ENCODE measurements at places on chromosomes 12 and 14.

GRCh38 chr12:12520273-12520672 is 42.4 kb downstream of the DUSP16 start:
- no peak for DNase-seq

- no peak for DNase-seq
Observed at GRCh38 chr12:110993434-110993833, 73.1 kb upstream of the MYL2 start.

GRCh38 chr12:132036063-132036683 is 86.4 kb downstream of the EP400 start:
- DNase-seq, result no peak

GRCh38 chr12:43848786-43849185 is 12.9 kb downstream of the TMEM117 start:
- DNase-seq, result no peak

DNA sequence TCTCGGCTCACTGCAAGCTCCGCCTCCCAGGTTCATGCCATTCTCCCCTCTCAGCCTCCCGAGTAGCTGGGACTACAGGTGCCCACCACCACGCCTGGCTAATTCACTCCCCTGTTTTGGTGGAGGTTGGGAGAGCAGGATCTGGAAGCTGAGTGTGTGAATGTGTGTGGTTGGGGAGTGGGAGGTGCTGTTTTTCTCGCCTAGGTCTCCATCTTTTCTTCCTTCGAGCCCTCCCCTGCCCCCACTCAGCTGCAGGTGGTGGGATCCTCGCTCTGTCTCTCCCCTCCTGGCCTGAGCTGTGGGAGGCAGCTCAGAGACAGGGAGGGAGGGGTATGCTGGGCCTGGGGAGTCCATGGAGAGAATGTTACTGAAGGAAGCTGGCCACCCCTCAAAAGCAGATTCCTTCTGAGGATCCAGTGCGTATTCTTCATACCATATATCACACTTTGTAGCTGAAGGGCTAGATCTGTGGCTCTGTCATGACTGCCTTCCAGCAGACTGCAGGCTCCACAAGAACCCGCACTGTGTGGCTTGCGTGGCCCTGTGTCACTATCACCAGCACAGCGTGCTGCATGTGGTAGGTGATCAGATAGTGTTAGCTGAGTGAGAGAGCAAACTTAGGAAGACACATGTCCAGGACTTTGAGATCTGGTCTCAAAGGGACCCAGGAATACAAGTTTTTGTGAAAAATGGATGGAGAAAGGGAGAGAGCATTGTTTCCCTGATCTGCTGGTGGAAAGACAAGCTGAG is 2.8 kb downstream of the KRT83 start:
- DNase-seq, result no peak

GRCh38 chr12:92369056-92369455 is 223.4 kb upstream of the BTG1 start:
- no peak for DNase-seq

- DNase-seq, result no peak
Observed at GRCh38 chr14:94615254-94615653, 3.1 kb downstream of the SERPINA3 start.

DNA sequence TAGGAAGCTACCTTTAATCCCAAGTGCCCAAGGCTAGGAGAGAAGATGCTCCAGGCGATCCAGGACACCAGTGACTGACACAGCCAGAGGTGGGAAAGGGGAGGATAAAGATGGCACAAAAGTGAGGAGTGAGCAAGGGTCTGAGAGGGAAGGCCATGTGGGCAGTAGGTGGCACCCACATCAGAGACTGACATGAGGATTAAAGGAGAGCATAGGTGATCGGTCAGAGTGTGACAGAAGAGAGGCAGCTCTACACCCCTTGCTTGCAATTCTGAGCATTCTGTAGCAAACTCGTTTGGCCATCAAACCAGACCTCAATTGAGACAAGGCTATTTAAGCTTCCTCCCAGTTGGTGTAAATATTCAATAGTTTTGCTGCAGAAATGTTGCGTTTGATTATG is 724 bp upstream of the CD27 start:
- no peak for DNase-seq

GRCh38 chr12:71954861-71955260 is 16.2 kb downstream of the TPH2 start:
- no peak for DNase-seq

DNA sequence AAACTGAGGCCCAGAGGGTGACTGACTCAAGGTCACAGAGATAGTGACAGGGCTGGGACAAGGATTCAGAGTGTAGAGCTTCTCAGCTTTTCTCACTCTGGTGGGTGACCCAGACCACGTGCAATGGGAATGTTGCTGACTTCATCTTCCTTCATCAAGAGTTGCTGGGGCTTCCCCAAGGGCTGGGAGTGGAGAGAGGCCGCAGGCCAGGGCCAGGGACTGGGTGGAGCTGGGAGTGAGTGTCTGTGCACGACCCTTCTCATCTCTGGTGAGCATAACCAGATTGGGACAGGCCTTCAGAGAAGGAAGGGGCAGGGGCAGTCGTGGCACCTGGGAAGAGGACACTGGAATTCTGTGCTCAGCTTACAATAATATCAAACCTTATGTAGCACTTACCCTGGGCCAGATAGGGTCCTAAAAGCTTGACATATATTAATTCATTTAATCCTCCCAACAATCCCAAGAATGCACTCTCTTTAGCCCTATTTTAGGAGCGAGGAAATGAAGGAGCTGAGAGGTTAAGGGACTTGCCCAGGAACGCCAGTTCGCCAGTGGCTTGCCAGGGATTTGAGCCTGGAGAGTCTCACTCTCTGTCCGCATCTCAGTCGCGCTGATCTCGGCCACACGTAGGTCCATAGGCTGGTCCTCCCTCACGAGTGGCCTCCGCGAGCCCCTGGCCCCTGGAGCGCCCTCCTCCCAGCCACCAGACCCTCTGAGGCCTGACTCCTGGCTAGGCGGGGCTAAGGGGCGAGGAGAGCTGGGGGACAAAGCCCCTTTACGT is 15.8 kb downstream of the KRT18 start:
- no peak for DNase-seq

GRCh38 chr14:91737619-91738018 is 5.7 kb upstream of the CATSPERB start:
- DNase-seq, result no peak

DNA sequence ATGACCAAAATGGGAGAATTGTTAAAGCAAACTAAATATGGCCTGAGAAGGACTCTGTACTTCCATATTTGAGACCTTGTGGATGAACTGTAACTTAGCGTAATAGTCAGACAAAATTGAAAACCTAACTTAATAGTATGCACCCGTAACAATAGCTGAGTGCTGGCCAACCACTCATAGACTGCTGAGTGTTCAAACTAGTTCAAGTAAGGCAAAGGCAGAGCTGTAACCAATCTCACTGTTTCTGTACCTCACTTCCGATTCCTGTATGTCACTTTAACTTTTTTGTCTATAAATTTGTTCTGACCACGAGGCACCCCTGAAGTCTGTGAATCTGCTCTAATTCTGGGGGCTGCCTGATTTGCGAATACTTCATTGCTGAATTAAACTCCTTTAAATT is 27.0 kb upstream of the OS9 start:
- DNase-seq, result no peak

- DNase-seq, result no peak
Observed at GRCh38 chr14:48857366-48857765, 728.8 kb downstream of the RPS29 start.

- DNase-seq, result peak; percentile 81
Observed at GRCh38 chr12:6927379-6928021, at the start of gene ATN1. Gene ATN1 (plus strand): TSS chr12:6927959. CDS start chr12:6934002, 6,043 bp downstream.

DNA sequence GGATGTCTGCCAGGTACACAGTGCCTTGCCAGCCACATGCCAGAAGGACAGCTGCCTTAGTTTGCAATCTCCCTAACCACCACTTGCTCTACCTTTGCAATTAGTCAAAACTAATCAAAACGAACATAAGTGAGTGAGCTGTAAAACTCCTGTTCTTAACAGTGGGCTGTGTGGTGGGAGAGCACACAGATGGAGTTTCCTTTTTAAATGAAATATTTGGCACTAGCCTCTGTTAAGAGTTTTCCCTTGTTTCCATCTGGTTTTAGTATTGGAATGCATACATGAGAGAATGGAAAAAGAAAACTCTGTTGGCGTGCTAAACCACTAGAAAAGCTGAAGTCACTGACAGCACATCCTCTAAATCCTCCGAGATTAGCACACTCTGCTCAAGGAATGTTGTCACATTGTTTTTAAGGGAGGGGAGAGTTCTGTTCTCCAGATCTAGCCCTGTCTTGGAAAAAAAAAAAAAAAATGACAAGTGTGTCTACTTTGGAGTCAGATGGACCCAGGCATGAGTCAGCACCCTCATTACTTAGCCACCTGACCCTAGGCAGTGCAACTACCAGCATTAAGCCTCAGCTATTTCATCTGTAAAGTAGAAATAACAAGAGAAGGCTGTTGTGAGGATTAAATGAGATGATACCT is 83.9 kb downstream of the STXBP6 start:
- DNase-seq, result peak; percentile 46

GRCh38 chr12:26863515-26863914 is 30.5 kb upstream of the ITPR2 start:
- DNase-seq, result no peak

DNA sequence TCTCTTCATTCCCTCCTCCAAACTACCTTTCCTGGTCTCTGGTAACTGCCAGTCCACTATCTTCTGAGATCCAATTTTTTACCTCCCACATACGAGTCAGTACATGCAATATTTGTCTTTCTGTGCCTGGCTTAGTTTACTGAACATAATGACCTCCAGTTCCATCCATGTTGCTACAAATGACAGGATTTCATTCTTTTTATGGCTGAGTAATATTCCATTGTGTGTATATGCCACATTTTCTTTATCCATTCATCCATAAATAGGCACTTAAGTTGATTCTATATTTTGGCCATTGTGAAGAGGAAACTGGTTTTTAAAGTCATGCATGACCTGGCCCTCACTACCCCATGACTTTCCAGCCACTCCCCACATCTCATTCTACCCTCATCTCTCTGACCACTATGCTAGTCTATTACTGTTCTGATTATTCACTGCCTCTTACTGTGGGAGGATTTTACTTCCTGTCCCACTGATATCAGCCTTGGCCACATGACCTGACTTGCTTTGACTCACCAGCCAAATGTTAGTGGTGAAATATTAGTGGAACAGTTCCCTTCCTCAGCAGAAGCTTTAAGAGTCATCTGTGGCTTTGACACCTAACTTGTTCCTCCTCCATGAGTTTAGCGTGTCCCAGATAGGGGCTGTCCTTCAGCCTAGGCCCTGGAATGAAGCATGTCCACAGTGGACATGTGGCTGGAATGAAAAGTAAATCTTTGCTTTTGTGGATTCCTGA is 52.2 kb downstream of the GOLGA5 start:
- no peak for DNase-seq

DNA sequence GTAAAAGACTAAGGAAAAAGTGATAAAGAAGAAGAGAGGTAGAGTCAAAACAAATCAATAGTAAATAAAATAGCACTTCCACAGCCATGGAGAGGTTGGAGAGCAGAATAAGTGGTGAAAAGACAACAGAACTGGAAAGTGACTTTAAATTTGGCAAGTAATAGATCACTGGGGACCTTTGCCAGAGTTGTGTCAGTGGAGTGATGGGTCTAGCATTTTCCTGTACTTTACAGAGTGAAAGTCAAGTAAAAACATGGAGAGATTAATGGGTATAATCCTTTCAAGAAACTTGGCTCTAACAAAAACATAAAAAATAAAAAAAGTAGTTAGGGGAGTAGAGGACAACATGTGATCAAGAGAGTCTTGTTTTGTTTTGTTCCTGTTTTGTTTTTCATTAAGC is 502.2 kb upstream of the RPL10L start:
- DNase-seq, result no peak

GRCh38 chr14:63727231-63727735 is 582 bp downstream of the SGPP1 start:
- peak; percentile 81 for DNase-seq

GRCh38 chr12:98741556-98742265 is 96.6 kb downstream of the APAF1 start:
- no peak for DNase-seq

DNA sequence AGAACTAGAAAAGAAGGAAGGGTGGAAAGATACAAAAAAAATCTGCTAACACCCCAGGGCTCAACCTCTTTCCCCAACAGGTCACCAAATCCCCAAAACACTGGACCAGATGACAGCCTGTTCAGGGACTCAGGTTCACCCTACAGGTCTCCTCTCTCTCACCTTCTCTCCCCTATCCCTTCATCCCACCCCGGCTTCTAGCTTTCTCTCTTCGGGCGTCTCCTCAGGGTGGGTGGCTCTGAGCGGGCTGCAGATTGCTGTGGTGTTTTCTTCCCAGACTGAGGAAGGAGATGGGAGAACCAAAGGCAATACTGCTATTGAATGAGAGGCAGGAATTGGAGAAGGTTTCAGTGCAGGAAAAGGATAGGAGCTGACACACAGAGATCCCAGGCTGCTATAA is 39.3 kb downstream of the ANO2 start:
- no peak for DNase-seq

- DNase-seq, result no peak
Observed at GRCh38 chr14:63857466-63858030, 4.7 kb downstream of the SYNE2 start.

GRCh38 chr12:1830981-1831963 is 10.9 kb downstream of the LRTM2 start:
- DNase-seq, result peak; percentile 90

- no peak for DNase-seq
Observed at GRCh38 chr14:76096257-76096656, 55.5 kb upstream of the GPATCH2L start.

- no peak for DNase-seq
Observed at GRCh38 chr12:29665107-29665506, 118.6 kb downstream of the TMTC1 start.

GRCh38 chr12:113837528-113838296 is 128.4 kb downstream of the RBM19 start:
- no peak for DNase-seq

GRCh38 chr12:468671-469389 is 9.1 kb downstream of the B4GALNT3 start:
- DNase-seq, result no peak

DNA sequence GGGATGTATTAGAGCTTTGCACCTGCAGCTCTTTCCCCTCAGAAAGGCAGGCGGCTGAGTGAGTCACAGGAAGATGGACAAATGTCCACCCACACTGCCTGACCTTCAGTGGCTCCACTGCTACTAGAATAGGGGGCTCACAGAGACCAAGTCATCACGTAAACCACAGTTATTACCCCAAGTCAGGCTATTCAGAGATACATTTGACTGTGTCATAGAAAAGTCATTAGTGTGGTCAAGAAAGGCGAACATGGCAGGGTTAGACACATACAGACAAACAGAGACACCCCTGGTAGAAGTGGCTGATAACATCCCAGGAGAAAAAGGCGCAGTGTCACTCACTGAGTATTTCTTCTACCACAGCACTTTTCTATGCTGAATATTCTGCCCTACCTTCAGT is 36.0 kb downstream of the GCH1 start:
- DNase-seq, result no peak
